D721Med (cell line): ENCODE measurements at places on chromosomes 1 and 21.

- DNase-seq, result no peak
These were observed 375.9 kb upstream of the DUSP10 start for GRCh38 chr1:222117809-222118208.

GRCh38 chr1:13576926-13577325 is 6.7 kb upstream of the PDPN start:
- DNase-seq, result no peak

- DNase-seq, result no peak
These were observed 28.1 kb upstream of the SNX27 start for GRCh38 chr1:151583796-151584195.

DNA sequence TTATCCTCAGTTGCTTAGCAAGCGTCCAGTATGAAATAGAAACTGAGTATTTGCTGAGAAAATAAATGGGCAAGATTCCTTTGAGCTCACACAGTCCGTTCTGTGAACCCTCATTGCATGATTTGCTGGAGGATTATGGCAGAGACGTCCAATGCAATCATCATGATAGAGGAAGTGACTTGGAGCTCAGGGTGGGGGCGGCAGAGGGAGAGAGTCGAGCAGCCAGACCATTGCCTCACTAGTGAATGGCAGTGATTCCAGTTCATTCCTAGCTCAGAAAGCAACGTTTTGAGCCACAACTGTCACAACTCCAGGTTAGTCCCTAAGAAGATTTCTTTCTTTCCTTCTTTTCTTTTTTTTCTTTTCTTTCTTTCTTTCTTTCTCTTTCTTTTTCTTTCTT is 27.5 kb upstream of the COL9A2 start:
- DNase-seq, result no peak

DNA sequence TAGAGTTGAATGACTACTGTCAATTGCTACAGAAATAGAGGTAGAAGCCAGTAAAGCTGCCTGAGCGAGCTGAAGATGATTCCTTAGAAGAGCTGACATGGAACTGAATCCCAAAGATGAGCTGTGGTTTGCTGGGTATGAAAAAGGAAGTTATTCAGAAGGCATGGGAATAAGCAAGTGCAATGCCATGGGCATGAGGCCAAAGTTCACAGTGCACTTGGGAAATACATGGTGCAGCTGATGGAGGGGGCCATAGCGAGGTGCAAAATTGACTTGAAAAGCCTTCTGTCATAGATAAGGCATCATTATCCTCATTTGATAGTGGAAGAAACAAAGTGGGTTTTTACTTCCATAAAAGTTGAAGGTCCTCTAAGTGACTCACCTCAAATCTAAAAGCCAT is 88.6 kb downstream of the NEK7 start:
- DNase-seq, result no peak

DNA sequence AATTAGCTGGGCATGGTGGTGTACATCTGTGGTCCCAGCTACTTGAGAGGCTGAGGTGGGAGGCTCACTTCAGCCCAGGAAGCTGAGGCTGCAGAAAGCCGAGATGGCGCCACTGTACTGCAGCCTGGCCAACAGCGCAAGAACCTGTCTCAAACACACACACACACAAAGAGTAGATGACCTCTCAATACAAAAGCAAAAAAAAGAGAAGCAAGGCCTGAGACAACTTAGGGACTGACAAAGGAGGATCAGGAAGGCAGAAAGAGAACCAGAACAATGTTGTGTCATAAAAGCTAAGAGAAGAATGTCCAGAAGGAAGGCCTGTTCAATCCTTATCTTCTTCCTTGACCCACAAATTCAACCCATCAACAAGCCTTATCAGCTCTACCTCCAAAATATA is 18.5 kb downstream of the WASF2 start:
- DNase-seq, result no peak

DNA sequence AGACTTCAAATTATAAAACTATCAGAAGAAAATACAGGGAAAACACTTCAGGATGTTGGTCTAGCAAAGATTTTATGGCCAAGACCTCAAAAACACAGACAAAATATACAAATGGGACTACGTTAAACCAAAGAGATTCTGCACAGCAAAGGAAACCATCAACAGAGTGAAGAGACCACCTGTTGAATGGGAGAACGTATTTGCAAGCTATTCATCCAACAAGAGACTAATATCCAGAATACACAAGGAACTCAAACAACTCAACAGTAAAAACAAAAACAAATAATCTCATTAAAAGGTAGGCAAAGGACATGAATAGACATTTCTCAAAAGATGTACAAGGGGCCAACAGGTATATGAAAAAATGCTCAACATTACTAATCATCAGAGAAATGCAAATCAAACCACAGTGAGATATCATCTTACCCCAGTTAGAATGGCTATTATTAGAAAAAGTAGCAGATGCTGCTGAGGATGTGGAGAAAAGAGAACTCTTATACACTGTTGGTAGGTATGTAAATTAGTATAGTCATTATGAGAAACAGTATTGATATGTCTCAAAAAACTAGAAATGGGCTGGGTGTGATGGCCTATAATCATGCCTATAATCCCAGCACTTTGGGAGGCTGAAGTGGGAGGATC is 112.6 kb downstream of the LRIG2 start:
- DNase-seq, result no peak

DNA sequence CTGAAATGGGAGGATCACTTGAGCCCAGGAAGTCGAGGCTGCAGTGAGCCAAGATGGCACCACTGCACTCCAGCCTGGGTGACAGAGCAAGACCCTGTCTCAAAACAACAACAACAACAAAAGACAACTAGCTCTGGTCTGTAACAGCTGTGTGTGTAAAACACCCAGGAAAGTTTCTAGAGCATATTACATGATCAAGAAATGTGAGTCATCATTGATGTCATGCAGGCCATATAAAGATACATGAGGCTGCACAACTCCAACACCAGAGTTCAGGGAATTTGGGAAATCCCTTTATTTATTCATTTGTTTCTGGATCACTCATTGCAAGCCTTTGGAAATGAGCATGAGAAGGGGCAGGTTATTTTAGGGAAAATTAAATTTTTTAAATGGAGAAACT is 50.3 kb upstream of the CTPS1 start:
- no peak for DNase-seq

DNA sequence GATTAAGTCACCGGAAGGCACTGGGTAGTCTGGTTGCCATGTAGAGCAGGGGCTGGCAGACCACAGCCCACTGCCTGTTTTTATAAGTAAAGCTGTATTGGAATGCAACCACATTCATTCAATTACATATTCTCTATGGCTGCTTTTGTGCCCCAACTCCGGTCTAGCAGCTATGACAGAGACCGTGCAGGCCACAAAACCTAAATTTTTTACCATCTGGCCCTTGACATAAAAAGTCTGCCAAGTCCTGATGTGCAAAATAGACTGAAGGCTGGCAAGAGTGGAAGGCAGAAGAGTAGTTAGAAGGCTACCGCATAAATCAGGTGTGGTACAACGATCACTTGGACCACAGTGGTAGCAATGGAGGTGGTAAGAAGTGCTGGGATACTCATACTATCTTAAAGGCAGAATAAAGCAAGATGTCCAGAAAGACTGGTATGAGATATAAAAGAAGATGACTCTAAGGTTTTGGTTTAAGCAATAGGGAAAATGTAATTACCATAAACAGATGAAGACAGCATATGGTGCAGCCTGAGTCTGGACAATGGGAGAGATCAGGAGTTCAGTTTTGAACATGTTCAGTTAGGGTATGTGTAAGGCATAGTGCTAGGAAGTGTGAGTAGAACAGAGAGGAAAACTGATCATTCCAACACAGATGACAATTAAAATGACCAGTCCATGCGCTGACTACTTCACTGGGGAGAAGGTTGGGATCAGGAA is 37.2 kb downstream of the EGLN1 start:
- no peak for DNase-seq

DNA sequence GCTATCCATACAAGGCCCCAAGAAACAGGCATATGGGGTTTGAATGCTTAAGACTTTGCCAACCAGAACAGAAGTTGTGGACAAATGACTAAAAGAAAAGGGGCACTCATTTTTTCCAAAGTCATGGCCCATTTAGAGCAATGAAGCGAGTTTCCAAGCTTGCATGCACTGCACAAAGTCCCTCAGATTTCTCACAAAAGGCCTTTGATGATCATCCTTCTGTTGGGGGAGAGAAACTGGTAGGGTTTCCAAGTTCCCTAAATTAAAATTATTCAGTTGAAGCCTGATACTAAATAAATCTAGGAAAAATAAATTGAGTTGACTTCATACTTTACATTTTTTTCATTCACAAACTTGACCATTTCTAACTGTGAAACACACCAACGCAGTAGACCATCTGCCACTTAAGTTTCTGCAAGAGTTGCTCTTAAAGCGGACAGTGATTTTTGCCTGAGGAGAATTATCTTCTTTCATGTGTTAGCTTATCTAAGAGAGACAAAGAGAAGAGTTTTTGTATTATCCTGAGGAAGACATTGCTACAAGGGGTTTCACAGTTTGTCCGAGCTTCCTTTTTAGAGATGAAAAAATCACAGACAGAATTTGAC is 139.2 kb downstream of the SEC16B start:
- DNase-seq, result no peak

DNA sequence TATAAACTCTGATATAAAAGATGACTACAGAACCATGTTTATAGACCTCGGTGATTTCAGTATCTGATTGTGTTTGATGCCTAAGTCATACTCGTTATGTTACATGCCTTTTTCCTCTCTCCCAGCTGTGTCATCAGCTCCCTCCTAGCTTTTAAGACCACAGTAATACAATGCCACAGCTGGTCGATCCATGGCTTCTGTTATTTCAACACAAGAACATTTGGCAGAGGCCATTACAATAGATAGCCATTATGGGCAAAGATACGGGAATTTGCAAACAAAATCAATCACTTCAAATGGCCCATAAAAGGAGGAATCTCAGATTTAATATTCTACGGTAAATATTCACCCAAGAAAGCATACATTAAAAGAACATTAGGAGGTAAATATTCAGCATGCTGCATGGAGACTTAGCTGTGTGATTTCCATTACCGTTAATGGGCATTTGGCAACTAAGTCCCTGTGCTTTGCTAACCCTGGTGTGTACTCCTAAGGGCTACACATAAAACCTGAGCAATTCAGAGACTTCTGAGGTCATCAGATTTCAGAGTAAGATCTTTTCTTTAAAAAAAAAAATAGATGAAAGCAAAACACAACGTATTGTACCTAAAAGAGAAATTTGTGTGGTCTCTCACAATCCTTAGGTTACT is 153.4 kb downstream of the PIGK start:
- no peak for DNase-seq

DNA sequence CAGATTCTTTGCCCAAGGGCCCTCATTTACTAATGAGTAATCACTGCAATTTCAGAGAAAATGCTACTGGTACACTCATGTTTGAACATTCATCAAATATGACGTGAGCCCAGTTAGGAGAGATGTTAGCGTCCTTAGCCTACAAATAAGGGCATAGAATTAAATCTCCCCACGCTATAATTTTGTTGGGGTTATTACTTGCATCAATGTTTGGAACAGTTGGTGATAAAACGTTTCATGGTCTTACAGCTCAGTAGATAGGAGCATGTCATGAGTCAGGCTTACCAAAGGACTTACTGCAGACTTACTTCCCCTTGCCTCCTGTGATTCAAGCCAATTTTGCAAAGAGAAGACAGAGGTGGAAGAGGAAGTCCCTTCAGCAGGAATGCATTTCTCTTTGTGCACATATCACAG is 304.0 kb downstream of the KIF26B start:
- DNase-seq, result no peak

DNA sequence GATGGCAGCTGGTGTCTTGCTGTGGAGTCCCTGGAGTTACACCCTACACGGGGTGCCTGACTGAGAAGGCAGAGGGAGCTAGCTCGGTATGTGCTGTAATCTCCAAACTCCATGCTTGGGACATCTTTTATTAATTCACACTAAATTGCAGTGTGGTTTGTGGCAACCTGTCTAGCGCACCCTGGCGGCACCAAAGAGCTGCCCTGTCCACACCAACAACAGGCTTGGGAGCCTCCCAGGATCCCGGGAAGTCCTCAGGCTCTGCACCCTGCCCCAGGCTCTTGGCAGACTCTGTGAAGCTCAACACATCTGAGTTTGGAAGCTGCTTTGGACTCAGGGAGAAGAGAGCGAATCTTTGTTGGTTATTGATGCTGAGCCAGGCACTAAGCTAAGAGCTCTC is 138.9 kb downstream of the IGSF21 start:
- DNase-seq, result no peak

DNA sequence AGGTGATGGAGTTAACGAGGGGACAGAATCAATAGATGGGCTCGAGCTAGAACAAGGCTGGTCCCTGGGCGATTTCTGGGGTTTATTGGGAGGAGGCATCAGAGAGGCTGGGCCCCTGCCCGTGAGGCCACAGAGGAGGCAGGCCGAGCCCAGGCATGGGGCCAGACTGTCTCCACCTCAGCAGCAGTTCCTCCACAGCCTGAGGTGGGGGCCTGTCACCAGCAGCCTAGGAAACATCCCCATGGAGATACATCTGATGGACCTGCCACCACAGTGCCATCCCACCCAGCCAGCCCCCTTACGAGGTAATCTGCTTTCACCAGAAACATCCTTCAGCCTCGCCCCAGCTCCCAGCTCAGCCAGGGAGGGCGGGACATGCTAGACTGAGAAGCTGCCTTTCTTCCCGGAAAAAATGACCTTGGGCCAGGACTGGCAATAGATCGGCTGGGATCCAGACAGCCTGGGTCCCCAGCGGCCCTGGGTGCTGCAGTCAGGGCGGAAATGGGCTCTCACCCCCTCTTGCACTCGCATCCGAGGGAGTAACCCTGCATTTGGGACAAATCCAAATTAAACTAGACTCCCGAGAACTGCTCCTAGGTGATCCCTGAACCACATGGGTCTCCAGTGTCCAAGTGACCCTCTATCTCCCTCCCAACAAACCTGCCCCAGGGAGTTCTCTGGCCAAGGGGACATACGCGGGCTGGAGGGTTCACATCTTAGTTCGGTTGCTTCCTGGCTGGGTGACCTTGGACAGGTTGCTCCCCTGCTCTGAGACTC is 10.0 kb upstream of the EPHA8 start:
- DNase-seq, result no peak

GRCh38 chr1:192516776-192517297 is 58.7 kb upstream of the RGS1 start:
- no peak for DNase-seq

DNA sequence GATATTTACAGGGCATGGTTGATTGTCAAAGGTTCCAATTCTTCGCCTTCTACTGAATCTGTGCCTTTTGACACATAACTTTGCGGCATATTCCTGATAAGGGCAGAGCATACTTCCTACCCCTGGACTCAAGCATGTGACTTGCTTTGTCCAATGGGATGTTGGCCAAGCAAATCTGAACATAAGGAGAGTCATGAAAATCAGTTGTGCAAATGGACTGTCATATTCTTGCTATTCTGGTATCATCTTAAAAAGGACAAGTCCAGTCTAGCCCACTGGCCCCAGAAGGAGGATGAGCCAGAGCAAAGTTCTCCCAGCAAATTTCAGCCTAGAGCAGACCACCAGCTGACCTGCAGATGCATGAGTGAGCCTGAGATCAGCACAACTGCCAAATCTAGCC is 41.0 kb upstream of the MUTYH start:
- no peak for DNase-seq
